NCI-H1417 treated with DMSO at 0.1 percent for 48 hours (cell line): ENCODE measurements at places on chromosomes 3 and 15.

- no peak for DNase-seq
Observed at GRCh38 chr3:160673188-160673587, 3.8 kb upstream of the ARL14 start.

- DNase-seq: no peak
Observed at GRCh38 chr15:38702178-38702912, 137.7 kb upstream of the RASGRP1 start.

GRCh38 chr3:66400411-66401156 lies 100.2 kb downstream of the LRIG1 start:
- no peak for DNase-seq

DNA sequence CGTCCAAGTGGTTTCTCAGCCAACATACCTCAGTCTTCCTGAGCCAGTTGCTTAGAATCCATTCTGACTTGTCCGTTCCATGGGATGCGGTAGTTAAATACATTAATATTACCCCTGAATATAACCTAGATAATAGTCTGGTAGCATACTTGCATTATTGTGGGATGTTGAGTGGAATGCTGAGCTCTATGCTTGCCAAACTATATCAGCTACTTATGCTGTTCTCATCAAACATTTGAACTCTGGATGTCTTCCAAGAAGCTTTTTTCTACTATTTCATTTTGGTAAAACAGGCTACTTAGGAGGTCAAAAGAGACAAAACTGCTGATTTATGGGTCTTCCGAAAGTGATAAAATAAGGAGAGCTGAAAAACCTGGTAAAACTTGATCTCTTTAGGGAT lies 429.5 kb downstream of the NAALADL2 start:
- DNase-seq: no peak

DNA sequence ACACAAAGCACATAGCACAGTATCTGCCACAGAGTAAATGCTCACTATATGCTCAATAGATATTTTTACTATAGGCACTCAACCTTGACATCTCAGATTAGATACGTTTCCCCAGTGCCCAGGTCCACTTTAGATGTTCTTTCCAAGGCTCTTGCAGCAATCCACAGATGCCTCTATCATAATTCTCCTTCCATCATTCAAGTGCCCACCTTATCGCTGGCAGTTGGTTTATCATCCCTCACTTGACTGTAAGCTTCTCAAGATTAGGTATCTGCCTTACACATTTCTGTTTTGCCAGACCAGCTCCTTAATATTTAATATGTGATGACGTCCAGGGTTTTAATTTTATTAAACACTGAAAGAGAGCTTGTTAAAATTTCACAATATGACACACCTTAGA lies 8.6 kb downstream of the NCEH1 start:
- DNase-seq: no peak

DNA sequence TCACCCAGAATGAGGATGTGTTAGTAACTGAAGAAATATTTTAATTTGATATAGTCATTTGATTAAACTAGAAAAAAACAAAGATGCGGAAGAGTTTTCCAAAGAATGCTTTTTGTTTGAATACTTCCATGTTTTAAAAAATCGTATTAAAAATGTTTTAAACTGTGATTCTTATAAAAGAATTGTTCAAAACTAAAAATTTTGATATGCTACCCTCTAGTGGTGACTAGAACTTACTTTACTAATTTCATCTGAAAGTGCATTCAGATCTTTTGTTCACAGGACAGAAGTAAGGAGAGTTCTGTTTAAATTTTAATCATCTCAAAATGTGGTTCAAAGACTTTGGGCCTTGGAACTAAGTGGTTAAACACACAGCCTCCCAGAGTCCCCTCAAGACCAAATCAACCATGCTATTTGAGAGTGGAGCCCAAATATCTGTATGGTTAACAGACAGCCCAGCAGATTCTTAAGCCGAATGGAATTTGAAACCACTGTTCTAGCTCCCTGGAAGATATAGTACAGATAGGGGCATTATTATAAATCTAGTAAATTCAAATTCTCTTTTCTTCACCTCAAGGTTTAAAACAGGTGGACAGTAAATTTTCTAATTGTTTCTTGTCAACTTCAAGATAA lies 45.2 kb upstream of the SYNPR start:
- no peak for DNase-seq

GRCh38 chr3:36178018-36178417 lies 202.3 kb upstream of the STAC start:
- no peak for DNase-seq

DNA sequence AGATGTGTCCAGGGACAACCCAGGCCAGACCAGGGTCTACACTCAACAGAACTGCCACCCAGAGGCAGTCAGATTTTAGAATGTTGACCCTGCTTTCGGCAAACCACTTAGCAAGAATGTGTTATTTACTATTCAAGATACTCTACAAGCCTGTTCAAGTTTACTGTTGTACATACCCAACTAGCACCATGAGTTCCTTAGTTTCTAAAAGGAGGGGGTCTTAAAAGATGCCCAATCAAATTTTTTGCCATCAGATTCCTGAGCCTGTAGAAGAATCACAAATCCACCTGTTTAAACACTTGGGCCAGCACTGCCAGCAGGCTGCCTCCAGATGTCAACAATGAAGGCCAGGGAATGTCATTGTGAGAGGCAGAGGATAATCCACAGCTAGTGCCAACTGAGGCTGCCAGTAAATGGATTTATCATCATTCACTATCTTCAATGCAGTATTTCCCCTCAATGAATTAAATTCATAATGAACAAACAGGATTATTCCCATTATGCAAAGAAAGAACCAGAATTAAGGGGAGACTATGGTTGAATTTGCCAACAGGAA lies 43.5 kb upstream of the SNRPA1 start:
- no peak for DNase-seq

DNA sequence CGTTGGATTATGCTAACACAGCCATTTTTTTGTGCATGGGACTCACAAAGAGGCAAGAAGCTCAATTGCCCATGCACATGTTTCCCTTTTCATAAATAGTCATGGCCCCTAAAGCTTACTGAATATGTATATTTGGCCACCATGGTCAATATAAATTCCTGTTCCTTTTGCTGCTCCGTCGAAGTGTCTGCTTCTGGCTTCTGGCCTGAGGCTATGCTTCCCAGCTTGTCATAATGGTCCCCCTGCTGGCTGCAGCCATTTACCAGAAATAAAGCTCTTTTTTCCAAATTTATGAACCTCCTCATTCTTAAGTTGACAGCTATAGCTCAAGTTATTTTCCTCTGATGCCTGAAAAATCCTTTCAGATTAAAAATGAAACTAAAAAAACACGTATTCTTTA lies 602.1 kb downstream of the VGLL3 start:
- no peak for DNase-seq

DNA sequence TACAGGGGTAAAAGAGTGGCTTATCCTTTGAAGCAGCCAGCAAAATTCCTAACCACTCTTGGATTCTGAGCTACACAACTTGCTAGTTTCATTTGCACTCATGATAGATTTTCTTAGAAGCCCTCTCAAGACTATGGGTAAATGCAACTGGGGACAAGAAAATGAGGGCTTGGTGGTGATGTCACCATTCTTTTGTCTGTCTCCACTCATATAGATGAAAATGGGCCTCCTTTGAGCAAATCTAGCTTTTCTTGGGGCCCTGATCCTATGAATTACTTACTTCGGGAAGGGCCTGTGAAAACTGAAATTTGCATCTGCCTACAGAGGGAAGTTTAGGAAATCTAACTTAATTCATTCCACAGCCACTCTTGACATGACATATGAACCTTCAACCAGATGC lies 486.3 kb downstream of the MAGI1 start:
- no peak for DNase-seq
